Effector CD8-positive, alpha-beta T cell (primary cell): ENCODE measurements at places on chromosomes 1 and 21.

- no peak for DNase-seq
Observed at GRCh38 chr1:151455966-151456365, 3.3 kb downstream of the POGZ start.

- DNase-seq, result no peak
Observed at GRCh38 chr1:118290571-118290970, 105.5 kb upstream of the SPAG17 start.

DNA sequence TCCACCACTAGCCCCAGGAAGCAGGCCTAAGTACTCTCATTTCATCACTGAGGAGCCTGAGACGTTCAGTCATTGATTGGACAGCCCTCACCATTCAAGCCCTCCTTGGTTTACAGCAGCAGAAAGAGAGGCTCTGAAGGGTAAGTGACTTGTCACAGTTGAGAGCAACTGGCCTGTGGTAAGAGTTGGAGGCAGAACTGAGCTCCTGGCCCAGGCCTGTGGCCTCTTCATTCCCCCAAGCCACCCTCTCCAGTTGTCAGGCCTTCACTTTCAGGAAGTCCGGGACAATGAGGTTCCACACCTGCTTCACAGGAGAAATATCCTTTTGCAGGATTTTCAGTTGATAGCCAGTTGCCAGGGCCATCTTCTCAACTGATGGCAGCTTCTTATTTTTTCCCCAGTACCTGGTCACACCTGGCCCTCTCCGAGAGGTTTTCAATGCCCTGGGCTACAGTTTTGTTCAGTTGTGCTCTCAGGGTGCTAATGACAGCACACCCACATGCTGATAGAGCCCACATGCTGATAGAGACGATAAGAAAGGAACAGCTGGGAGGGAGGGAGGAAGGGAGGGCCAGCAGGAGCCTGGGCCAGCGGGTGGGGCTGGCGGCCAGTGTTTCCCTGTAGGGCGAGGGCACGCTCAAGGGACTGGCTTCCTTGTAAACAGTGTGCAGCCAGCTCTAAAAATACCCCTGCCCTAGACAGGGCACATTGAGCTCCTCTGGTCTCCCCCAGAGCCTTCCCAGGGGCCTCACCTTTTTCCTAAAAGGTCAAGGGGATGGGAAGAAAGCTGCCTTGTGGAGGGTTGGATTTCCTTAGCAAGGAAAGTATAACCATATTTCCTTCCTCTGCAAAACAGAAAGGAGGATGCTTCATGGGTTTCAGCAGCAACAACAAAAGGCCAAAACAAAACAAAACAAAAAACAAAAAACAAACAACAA, 112.7 kb upstream of the JUN start:
- no peak for DNase-seq

DNA sequence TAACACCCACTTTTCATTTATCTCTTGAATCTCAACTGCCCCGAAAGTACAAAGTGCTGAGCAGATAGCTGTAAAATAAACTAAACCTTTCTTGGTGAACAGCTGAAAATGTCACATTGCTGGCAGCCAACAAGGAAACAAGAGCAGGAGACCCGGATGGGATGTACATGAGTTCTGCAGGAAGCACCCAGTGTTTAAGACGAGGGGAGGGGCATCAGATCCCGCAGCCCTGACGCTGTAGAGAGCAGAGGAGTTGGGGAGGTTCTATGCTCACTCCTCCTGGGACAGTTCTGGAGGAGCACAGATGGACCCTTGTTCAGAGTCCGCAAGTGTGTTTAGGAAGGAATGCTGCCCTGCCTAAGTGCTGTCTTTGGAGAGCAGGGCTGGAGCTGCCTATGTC, 32.0 kb upstream of the EPHA8 start:
- DNase-seq, result no peak
